ENCODE measurements at places on chromosomes 11 and 22. TPM values are rescaled to one million over a fixed set of nuclear protein-coding genes. Genes with fewer than 3 reads are reported as not detected.

The FAM181B gene
- not detected for total RNA-seq

The MRGPRE gene
- total RNA-seq, result not detected

The PDE2A gene
- 2.6 TPM for total RNA-seq

The ACTN3 gene
- under 0.01 TPM for total RNA-seq

The PDE3B gene
- 0.35 TPM for total RNA-seq

The GAL3ST1 gene
- total RNA-seq, result not detected

The NLRP14 gene
- not detected for total RNA-seq

The TRIM66 gene
- 5.1 TPM for total RNA-seq

The MMP10 gene
- total RNA-seq, result 0.35 TPM

The RPS6KB2 gene
- 24.3 TPM for total RNA-seq

The ZBTB16 gene
- 0.12 TPM for total RNA-seq

The SC5D gene
- 17.9 TPM for total RNA-seq

The CD6 gene
- total RNA-seq, result not detected

The RAB6A gene
- 91.0 TPM for total RNA-seq

The LRRN4CL gene
- 0.45 TPM for total RNA-seq

The ZP1 gene
- 0.12 TPM for total RNA-seq

The OR8G1 gene
- not detected for total RNA-seq
